ENCODE measurements at places on chromosomes 5 and 9. TPM values are rescaled to one million over a fixed set of nuclear protein-coding genes. Genes with fewer than 3 reads are reported as not detected.

DNA sequence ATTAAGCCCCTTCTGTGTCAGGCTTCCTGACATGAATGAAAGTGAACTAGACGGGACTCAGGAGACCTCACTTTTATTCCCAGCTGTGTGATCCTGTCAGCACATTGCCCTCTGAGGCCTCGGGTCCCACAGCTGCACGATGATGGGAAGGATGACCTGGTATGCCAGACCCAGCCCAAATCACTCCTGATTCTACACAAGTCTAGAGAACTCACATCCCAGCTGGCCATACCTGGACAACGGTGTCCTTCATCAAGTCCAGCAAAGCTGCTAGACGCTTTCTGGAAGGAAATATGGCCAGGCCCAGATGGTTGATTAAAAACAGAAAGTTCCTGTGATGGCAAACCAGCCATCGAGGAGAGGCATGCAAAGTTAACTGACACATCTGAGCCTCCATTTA, 118.0 kb upstream of the FSTL4 start:
- no peaks in the 10 kb centered on the region for H3K4me1 ChIP-seq
- peak; percentile 46 for DNase-seq
- no peaks in the 10 kb centered on the region for H3K27me3 ChIP-seq
- no peak overlapping the region for H3K4me3 ChIP-seq

Gene KLF9
- 98.5 TPM for total RNA-seq

Gene LOX
- 38.8 TPM for total RNA-seq

Gene TAF11L10
- total RNA-seq = not detected

DNA sequence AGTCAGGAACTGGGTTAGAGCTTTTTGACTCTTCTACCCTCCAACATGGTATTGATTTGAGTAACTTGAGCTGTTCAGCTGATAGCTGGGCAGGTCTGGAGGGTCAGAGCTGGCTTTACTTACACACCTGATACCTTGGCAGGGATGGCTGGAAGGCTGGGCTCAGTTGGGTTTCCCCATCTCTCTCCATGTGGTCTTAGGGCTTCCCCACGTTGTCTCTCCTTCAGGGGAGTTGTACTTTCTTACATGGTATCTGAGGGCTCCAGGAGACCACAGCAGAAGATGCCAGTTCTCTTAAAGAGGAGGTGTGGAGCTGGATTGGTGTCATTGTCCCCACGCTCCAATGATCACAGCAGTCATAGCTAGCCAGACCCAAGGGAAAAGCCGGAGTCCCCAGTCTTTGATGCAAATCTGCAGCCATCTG, 25.6 kb downstream of the ISOC1 start:
- H3K27ac ChIP-seq = no peak overlapping the region
- H3K27me3 ChIP-seq = no peaks in the 10 kb centered on the region
- no peak for DNase-seq
- no peaks in the 10 kb centered on the region for H3K4me1 ChIP-seq

DNA sequence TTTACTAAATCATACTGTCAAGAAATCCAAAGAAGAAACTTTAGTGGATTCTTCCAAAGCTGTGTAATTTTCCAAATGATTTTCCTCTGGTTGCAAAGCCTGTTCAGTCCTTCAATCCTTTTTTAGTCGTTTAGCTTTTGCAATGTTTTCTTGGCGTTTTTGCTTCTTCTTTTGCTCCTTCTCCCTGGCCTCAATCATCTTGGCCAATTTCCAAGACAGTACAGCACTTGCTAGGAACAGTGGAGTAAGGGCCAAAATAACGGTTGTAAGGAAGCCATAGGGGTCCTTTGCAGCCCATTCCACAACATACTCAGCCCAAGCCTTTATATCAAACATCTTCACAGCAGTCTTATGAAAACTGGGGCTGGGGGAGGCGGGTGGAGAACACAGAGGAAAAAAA, 2.4 kb downstream of the SMIM15 start:
- H3K4me3 ChIP-seq = no peak overlapping the region
- DNase-seq = no peak
- no peak overlapping the region for H3K27ac ChIP-seq
- H3K36me3 ChIP-seq = peaks cover 30% of the 10 kb centered on the region
- no peaks in the 10 kb centered on the region for H3K27me3 ChIP-seq
- H3K4me1 ChIP-seq = peaks cover 33% of the 10 kb centered on the region

Gene RGS7BP
- 11.8 TPM for total RNA-seq

Gene MEF2C
- 22.3 TPM for total RNA-seq

- no peak overlapping the region for H3K27ac ChIP-seq
- no peaks in the 10 kb centered on the region for H3K36me3 ChIP-seq
- no peaks in the 10 kb centered on the region for H3K4me1 ChIP-seq
- H3K4me3 ChIP-seq = no peak overlapping the region
- no peak for DNase-seq
Observed at GRCh38 chr9:15354713-15355112, 47.7 kb upstream of the TTC39B start.

Gene ADAMTS16
- total RNA-seq = 0.49 TPM

Gene RAB3C
- total RNA-seq = 2.5 TPM

- H3K4me1 ChIP-seq = peaks cover 20% of the 10 kb centered on the region
- peak overlapping the region; percentile 96 for H3K4me3 ChIP-seq
- H3K36me3 ChIP-seq = no peaks in the 10 kb centered on the region
- no peaks in the 10 kb centered on the region for H3K27me3 ChIP-seq
- no peak for DNase-seq
Observed at GRCh38 chr9:97412626-97413385, 910 bp downstream of the TDRD7 start.

DNA sequence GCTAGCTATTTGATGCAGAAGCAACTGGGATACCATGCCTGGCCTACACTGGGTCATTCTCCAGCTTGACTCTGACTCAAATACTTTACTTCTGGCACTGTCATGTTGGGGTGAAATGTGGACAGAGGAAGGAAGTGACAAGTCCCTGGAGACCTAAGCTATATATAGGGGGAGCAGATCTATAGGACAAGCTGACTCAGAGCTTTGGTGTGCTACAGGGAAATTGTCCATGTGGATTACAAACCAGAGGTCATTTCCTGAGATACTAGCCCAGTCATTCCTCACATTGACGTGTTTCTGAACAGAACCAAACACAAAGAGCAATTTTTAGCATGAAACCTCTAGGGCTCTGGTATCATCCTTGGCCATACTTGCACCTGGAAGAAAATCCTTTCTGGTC, 531.6 kb upstream of the CLINT1 start:
- no peaks in the 10 kb centered on the region for H3K36me3 ChIP-seq
- no peaks in the 10 kb centered on the region for H3K4me1 ChIP-seq
- no peaks in the 10 kb centered on the region for H3K27me3 ChIP-seq
- H3K27ac ChIP-seq = no peak overlapping the region
- no peak for DNase-seq

GRCh38 chr5:219991-220390, 1.9 kb downstream of the SDHA start:
- H3K27ac ChIP-seq = peak overlapping the region; percentile 90
- H3K36me3 ChIP-seq = no peaks in the 10 kb centered on the region
- no peak for DNase-seq
- no peaks in the 10 kb centered on the region for H3K27me3 ChIP-seq
- H3K4me1 ChIP-seq = peaks cover 36% of the 10 kb centered on the region
- peak overlapping the region; percentile 100 for H3K4me3 ChIP-seq

DNA sequence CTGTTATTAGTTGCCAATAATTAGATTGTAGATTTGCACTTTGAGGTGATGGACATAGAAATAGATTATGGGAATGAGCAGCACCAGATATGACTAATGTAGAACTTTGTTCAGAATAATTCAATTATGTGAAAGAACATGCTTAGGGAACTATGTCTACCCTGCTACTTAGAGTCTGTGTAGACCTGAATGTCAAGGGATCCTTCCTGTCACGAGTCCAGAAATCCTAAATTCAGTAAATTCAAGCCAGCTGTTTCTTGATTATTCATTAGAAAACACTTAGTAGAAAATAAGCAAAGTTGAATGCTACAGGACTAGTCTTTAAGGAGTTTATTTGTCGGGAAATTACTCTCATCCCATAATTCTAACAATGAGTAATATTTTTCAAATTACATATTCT, 887.3 kb upstream of the SEMA6A start:
- H3K27ac ChIP-seq = no peak overlapping the region
- no peak overlapping the region for H3K4me3 ChIP-seq
- DNase-seq = no peak
- H3K36me3 ChIP-seq = no peaks in the 10 kb centered on the region
- H3K4me1 ChIP-seq = peaks cover 8% of the 10 kb centered on the region

Gene PTGS1
- 12.0 TPM for total RNA-seq

- no peaks in the 10 kb centered on the region for H3K27me3 ChIP-seq
- H3K4me3 ChIP-seq = no peak overlapping the region
- no peak for DNase-seq
- peaks cover 6% of the 10 kb centered on the region for H3K4me1 ChIP-seq
- H3K36me3 ChIP-seq = no peaks in the 10 kb centered on the region
- no peak overlapping the region for H3K27ac ChIP-seq
Observed at GRCh38 chr9:105059252-105059651, 131.3 kb upstream of the ABCA1 start.

Gene N4BP3
- total RNA-seq = 4.9 TPM

DNA sequence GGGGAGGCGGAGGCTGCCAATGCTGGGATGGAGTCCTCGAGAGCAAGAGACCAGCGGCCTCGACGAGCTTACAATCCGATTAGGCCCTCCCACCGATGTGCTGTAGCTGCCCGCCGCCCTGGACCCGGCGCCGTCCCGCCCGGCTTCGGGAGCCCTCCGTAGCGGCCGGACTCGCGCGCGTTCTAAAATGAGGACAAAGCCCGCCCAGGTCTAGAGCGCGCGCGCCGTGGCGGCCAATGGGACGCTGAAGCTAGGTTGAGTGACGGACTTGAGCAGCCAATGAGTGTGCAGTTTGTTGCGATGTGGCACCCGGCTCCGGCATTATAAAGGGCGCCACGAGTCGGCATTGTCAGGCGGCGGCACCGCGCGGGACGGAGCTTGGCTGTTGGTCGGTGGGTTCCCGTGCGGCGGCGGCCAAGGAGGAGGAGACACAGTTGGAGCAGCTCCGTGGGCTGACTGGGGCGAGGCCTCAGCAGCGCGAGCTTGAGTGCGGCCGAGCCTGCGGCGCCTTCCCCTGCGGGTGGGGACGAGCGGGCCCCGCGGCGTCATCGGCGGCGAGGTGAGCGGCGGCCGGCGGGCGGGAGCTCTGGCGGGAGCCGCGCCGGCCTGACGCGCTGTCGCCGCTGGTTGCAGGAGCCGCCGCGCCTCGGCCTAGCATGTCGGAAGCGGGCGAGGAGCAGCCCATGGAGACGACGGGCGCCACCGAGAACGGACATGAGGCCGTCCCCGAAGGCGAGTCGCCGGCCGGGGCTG, at the start of gene HNRNPAB:
TSS of gene HNRNPAB (plus strand) at position 352 of the 753 bp plus-strand sequence. CDS start at position 657, 305 bp downstream.
- peaks cover 1% of the 10 kb centered on the region for H3K36me3 ChIP-seq
- peaks cover 42% of the 10 kb centered on the region for H3K4me1 ChIP-seq
- peak within 1 kb of the TSS; percentile 93 for H3K4me3 ChIP-seq
- peak within 1 kb of the TSS; percentile 77 for H3K27ac ChIP-seq

GRCh38 chr5:124908581-124909451, 162.4 kb upstream of the ZNF608 start:
- no peak overlapping the region for H3K4me3 ChIP-seq
- no peak overlapping the region for H3K27ac ChIP-seq
- DNase-seq = no peak
- H3K4me1 ChIP-seq = peaks cover 30% of the 10 kb centered on the region
- H3K27me3 ChIP-seq = no peaks in the 10 kb centered on the region

Gene ADAMTS13
- 2.0 TPM for total RNA-seq

Gene EXOSC3
- 77.8 TPM for total RNA-seq

DNA sequence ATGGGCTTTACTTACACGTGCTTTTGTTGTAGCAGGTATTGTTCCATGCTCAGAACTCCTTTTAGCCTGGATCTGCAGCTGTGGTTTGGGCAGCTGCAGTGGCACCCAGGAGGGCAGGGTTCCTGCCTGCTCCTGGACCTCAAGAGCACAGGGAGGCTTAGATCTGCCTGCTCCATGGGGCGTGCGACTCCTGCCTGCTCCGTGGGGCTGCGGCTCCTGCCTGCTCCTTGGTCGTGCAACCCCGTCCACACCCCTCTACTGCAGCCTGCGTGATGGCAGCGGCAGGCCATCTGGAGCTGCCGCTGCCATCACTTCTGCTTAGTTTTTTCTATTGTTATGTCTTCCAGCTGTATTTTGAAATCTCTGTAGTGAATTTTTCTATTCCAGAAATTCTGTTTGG, 11.7 kb upstream of the UGT3A2 start:
- DNase-seq = no peak
- no peak overlapping the region for H3K4me3 ChIP-seq
- no peak overlapping the region for H3K27ac ChIP-seq
- no peaks in the 10 kb centered on the region for H3K27me3 ChIP-seq
- H3K36me3 ChIP-seq = no peaks in the 10 kb centered on the region

DNA sequence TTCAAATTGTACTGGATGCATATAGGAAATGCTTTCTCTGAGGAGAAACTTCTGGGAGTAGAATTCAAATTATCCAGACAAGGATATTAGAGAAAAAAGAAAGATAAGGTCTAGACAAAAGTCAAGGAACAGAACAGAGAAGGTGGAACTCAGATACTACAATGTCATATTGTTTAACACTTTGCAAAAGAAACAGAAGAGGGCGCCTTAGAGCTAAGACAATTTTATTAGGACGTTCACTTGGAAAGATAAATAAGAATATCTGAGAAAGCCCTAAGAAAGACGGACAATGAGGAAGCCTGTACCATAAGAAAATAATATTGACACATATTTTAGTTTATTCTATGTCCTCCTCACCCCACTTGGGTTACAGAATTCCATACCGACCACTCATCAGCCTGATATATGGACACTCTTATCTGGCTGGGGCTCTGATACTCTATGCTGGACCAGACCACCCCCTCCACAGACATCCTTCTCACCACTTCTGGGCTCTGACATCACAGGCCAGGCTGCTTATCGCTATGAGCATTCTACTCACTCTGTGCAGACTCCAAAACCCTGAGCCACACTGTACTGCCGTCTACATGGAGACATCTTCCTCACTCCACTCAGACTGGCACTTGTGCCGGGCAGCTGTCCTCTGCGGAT, 9.1 kb upstream of the AK3 start:
- DNase-seq = no peak
- H3K27me3 ChIP-seq = no peaks in the 10 kb centered on the region
- H3K27ac ChIP-seq = no peak overlapping the region
- no peaks in the 10 kb centered on the region for H3K36me3 ChIP-seq

- DNase-seq = no peak
- peaks cover 15% of the 10 kb centered on the region for H3K4me1 ChIP-seq
- no peaks in the 10 kb centered on the region for H3K27me3 ChIP-seq
- H3K4me3 ChIP-seq = no peak overlapping the region
- no peak overlapping the region for H3K27ac ChIP-seq
Observed at GRCh38 chr9:127660886-127661741, 45.7 kb upstream of the CFAP157 start.

DNA sequence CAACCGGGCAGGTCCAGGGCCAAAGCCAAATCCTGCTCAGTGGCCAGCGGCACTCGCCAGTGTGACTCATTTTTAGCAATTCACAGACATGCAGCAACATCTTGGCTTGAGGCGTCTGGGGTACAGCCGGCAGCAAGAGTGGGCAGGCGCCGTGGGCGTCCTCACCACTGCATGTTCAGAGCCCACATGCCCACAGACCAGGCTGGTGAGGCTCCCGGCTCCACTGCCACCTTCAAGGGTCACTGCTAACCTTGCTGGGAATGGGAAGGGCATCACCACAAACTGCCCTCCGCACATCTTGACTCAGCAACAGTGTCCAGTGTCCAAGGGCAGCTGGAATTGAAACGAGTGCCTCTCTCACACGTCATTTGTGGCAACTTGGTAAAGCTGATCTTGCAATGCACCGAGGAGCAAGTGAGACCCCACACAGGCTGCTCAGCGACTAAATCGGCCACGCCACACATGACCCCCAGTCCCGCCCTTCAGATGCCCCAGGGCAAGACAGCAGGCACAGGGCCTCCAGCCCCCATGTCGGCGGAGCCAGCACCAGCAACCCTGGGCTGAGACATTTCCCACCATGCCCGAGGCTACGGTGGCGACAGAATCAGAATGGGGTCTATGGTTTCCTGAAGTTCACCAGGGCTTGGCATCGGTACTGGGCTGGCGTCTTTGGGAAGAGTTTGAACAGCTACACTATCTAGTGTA, 140.3 kb downstream of the ROR2 start:
- no peak overlapping the region for H3K4me3 ChIP-seq
- H3K36me3 ChIP-seq = no peaks in the 10 kb centered on the region
- no peak overlapping the region for H3K27ac ChIP-seq
- no peak for DNase-seq

Gene SYNPO
- total RNA-seq = 16.7 TPM

Measured in vagina (tissue), 2 donors.